ENCODE measurements at places on chromosomes 11 and 22.

DNA sequence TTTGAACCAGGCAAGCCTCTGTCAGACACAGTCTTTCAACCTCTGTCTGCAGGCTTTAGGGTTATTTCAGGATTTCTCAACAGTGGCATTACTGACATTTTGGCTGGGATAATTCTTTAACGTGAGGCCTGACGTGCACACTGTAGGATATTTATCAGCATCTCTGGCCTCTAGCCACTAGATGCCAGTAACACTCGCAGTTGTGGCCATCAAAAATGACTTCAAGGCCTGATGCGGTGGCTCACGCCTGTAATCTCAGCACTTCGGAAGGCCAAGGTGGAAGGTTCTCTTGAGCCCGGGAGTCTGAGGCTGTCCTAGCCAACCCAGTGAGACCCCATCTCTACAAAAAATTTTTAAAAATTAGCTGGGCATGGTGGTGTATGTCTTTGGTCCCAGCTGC lies 113.0 kb downstream of the CCDC81 start:
- DNase-seq = no peak

DNA sequence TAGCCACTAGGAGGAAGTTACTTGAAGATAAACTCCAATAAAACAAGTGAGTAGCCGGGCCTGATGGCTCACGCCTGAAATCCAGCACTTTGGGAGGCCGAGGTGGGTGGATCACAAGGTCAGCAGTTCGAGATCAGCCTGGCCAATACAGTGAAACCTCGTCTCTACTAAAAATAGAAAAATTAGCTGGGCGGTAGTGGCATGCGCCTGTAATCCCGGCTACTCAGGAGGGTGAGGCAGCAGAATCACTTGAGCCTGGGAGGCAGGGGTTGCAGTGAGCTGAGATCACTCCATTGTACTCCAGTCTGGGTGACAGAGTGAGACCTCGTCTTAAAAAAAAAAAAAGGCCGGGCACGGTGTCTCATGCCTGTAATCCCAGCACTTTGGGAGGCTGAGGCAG lies 34.0 kb upstream of the CLPB start:
- no peak for DNase-seq

- no peak for DNase-seq
Observed at GRCh38 chr11:61335355-61335710, 2.3 kb downstream of the TKFC start.

DNA sequence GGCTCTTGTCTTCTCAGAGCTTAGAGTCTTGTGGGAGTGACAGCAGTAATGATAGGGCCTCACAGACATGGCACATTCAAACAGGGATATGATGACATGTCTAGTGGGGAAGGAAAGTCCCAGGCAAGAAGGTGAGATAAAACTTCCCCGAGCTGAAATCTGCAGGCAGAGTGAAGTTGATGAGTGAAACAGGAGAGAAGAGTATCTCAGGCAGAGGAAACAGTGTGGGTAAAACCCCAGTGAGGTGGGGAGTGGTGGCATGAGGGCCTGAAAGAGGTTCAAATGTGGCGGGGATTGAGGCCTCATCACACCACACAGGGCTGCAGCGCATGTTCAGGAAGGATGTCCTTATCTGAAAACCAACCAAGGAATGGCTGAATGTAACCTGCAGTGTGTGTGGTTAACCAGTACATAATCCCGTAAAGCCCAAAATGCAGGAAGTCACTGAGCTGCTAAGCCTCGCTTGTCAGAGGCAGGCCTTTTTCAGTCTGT lies 153.8 kb upstream of the E2F8 start:
- DNase-seq = no peak

GRCh38 chr11:67615728-67616430 lies 9.1 kb downstream of the NDUFV1 start:
- no peak for DNase-seq

DNA sequence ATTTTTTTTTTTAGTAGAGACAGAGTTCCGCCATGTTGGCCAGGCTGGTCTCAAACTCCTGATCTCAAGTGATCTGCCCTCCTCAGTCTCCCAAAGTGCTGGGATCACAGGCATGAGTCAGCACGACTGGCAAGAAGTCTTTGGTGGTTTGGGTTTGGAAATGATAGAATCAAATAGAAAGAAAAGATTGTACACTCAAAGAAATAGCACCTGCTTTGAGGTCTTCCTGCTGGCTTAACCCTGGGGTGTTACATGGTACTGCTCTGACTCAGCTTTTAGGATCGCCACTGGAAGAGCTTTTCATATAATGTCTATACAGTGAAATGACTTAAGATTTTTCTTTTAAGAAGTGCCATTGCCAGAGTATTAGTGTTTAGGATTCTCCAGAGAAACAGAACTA lies 50.2 kb downstream of the JAM3 start:
- no peak for DNase-seq

DNA sequence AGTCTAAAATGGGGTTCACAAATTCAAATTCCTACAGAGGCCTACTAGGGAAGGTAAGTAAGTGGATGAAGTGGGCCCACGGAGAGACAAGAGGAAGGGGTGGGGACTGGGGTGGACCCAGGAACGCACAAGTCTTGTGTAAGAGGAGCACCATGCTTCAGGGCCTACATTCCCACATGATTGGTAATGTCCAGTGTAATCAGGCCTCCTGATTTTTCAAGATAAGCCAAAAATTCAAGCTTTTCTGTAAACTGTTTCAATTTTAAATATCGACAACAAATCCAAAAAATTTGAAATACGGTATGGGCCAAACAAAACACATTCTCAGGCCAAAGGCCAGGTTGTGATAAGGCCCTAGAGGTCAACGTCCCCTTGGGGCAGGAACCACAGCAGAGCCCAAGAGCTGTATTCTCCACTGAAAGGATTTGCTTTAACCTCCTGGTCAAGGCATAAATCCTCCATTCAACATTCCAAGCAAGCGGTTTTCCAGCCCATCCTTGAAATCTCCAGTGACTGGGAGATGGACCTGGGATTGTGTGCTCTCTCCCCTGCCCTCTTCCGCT lies 116.4 kb downstream of the TRIM29 start:
- no peak for DNase-seq

- no peak for DNase-seq
Observed at GRCh38 chr11:128036556-128037093, 550.7 kb downstream of the ETS1 start.

DNA sequence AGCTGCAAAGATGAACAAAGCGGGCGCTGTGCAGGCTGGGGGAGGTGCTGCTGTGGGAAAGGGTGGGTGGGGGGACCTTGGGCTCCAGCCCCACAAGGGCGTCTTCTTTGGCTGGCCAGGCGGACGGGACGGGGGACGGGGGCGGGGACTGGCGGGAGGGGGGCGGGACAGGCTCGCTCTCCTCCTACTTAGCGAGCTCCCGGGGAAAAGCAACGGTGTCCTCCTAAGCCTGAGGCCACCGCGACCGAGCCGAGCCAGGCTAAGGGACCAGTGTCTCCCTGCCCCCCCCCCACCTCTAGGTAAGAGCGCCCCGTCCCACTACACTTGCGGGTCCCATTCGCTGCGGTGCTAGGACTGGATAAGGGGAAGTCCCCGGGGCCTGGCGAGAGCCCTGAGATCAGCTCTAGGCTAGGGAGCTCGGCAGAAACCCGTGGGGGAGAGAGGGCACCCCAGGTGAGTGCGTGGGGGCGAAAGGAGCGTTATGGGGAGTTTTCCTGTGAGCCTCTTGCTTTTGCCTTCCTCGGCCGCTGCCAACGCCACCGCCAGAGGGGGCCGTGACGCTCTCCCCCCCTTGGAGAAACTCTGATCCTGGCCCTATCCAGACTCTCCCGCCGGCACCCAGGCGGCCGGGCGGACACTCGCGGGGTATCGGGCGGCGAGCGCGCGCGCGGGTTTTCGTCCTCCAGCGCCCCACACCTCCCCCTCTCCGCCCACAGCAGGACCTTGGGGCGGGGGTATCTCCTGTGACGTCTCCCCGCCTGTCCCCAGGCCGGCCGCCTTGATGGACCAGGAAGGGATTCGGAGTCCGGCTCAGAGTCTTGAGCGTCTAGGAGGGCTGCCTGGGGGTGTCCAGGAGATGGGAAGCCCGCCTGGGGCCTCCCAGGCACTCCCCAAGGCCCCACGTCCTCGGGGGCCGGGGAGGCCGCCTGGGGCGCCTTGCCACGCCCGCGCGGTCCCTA lies at the start of gene PHLDB1:
Gene PHLDB1 (plus strand): TSS at position 215 of the 959 bp plus-strand sequence. CDS start 6,222 bp downstream, outside the sequence.
- peak; percentile 69 for DNase-seq

- peak; percentile 64 for DNase-seq
Observed at GRCh38 chr11:69301455-69302401, 7.8 kb downstream of the MYEOV start.

GRCh38 chr11:118565051-118565450 lies 680 bp downstream of the IFT46 start:
- no peak for DNase-seq

DNA sequence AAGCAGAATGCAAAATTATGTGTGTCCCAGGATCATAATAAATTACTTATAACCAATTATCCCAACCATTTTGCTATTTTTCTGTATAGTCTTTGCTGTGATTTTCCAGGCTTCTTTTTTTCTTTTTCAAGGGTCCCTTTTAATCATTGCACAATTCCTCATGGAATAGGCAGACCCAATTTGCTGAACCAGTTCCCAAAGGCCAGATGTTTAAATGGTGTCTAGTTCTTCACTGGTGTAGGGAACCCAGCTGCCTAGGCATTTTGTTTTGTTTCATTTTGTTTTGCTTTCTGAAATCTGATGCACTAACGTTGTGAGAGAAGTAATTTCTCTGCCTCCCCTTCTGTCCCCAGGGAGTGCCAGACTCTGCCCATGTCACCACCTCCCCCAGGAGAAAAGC lies 60.4 kb downstream of the CHST1 start:
- no peak for DNase-seq
